Stimulated activated CD4-positive, alpha-beta T cell treated with anti-CD3 and anti-CD28 coated beads, Interleukin-1b, Interleukin-23, amount 100 ng/mL, for 24 hours (primary cell): ENCODE measurements at places on chromosomes 6 and 20.

DNA sequence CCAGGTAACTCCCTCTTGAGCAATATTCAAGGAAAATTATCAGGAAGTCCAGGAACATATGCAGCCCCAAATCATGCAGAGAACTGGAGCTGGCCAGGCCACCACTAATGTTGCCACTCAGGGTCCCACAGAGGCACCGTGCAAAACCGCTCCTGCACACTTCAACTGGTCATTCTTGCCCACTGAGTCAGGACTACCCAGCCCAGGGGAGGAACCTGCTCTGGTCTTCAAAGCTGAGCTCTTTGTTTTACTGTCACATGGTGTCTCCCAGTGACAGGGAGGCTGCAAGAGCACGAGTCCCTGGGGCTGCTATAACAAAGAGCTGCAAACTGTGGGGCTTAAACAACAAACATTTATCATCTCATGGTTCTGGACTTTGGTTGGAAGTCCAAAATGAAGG, 336.0 kb upstream of the PRDM1 start:
- no peak for DNase-seq

GRCh38 chr6:167691533-167692312, 135.0 kb upstream of the AFDN start:
- DNase-seq = no peak

DNA sequence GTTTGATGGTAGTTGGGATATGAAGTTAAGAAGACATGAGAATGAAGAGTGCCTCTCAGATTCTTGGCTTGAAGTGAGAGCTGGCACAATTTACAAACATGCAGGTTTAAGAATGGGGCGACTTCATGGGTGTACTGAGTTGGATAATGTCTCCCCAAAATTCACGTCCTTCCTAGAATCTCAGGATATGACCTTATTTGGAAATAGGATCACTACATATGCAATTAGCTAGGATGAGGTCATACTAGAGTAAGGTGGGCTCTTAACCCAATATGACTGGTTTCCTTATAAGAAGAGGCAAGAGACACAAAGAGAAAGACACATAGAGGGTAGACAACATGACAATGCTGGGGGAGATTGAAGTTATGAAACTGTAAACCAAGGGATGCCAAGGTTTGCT, 5.2 kb downstream of the PKIB start:
- no peak for DNase-seq

GRCh38 chr20:43767686-43768474, 41.1 kb upstream of the GTSF1L start:
- DNase-seq = no peak

DNA sequence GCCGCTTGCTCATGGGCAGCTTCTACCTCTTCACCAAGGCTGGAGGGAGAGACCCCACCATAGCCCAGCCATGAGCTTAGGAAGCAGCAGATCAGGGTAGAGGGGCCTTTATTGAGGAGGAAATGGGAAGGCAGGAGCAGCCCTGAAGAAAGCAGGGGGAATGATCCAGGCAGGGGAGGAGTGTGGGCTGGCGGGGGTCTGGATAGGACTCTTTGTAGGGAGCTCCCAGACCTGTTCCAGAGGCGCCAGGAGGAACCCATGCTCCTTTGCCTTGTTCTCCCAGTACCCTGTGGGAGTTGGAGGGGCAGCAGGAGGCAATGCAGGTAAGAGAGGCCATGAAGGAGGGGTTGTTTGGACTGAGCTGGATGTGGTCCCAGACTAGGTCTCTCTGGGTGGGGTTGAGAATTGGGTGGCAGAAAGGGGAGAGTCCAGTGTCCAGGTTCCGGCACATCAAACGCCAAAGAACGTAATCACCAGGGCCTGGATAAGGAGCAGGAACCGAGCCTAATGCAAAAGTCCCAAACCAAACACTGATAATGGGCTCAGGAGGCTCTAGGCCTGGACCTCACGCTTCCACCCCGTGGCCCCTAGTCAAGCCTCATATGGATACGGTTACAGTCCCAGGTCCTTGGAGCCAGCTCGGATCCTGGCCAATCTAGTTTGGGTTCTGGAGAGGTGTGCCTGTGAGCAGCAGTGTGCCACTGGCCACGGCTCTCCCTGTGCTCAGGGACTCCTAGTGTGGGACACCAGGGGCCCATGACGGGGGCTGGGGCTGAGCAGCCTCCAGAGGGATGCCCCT, 12.1 kb upstream of the PGC start:
- no peak for DNase-seq

GRCh38 chr6:101397199-101397598, 3.7 kb downstream of the GRIK2 start:
- DNase-seq = no peak

GRCh38 chr6:35354361-35355135, 12.2 kb downstream of the PPARD start:
- no peak for DNase-seq

GRCh38 chr6:109187399-109188114, 92.2 kb downstream of the CEP57L1 start:
- DNase-seq = peak; percentile 23

DNA sequence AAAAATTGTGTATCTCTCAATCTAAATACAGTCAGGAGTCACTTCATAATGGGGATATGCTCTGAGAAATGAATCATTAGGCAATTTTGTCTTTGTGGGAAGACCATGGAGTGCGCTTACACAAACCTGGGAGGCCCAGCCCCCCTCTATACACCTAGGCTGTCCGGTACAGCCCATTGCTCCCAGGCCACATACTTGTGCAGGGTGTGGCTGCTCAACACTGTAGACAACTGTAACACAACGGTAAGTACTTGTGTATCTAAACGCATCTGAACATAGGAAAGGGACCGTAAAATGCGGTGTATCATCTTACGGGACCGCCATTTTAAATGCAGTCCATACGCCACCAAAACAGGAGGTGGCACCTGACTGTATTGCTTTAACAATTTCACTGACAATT, 58.0 kb upstream of the FRMD1 start:
- DNase-seq = no peak

DNA sequence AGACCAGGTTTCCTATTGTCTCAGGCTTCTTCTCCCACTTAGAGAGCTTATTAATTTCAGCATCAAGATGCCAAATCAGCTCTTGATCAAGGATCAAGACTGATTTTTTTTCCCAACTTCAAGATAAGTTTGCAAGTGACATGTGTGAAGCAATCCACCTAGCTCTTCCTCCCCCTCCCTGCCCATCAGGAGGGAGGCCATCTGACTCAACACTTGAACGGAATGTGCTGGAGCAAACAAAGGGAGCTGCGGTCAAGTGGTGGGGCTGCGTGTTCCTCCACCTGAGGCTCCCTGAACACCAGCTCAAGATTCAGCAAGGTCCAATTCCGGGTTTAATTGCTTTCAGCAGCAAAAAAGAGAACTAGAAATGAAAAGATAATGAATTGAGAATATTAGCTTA, 38.7 kb downstream of the TTI1 start:
- DNase-seq = no peak

DNA sequence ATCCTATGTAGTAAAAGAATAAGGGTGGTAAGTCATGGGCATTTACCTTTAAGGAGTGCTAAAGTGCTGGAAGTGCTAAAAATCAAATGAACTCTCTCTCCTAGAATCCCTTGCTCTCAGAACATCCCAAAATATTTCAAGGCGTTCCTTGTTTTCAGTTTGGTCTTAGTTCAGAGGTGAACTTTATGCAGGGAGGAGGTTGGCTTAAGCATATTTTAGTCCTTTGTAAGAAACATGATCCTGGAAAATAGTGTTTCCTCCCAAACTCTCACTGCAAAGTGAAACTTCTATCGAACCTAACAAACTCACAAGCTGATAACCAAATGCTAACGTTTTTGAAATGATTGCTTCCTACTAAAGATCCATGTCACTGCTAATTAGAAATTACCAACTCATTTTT, 231.4 kb downstream of the FOXC1 start:
- no peak for DNase-seq

DNA sequence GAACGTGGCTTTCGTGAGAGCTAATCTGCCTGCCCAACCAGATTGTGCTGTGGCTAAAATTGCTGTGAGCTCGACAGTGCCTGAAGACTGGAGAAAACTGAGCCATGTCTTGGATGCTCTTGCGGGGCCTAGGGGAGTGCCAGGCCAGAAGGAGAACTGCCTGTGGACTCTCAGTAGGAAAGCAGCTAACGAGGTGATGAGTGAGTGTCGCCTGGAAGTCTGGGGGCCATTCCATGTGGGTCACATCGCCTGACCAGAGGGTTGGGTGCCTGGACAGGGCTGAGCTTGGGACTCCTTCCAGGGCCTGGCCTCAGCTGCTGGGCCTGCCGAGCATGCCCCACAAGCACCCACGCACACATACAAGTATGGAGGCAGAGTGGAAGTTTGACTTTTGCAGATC, 166.5 kb downstream of the VEGFA start:
- DNase-seq = no peak

GRCh38 chr6:81376745-81377144, 375.7 kb downstream of the TENT5A start:
- no peak for DNase-seq

- DNase-seq = no peak
Measured at GRCh38 chr6:41426888-41427641, 91.7 kb downstream of the NCR2 start.

- DNase-seq = no peak
Measured at GRCh38 chr6:64681416-64682160, 1025.4 kb downstream of the EYS start.

- no peak for DNase-seq
Measured at GRCh38 chr6:106477790-106478189, 117.3 kb downstream of the CRYBG1 start.

DNA sequence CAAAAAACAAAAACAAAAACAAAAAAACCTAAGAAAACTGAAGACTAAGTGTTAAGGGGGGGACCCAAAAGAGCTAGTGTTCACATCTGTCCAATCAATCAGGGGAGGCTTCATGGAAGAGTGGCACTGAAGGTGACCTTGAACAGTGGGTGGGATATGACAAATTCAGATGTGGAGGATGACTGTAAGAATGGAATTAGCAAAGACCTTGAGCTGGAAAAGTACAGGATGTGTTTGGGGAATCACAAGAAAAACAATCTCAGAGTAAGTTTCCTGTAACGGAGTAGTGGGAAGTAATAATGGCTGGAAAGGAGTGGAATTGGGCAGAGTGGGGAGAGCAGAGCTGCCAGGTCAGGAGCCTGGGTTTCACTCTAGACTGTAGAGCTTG, 2.9 kb upstream of the IER3 start:
- DNase-seq = no peak

DNA sequence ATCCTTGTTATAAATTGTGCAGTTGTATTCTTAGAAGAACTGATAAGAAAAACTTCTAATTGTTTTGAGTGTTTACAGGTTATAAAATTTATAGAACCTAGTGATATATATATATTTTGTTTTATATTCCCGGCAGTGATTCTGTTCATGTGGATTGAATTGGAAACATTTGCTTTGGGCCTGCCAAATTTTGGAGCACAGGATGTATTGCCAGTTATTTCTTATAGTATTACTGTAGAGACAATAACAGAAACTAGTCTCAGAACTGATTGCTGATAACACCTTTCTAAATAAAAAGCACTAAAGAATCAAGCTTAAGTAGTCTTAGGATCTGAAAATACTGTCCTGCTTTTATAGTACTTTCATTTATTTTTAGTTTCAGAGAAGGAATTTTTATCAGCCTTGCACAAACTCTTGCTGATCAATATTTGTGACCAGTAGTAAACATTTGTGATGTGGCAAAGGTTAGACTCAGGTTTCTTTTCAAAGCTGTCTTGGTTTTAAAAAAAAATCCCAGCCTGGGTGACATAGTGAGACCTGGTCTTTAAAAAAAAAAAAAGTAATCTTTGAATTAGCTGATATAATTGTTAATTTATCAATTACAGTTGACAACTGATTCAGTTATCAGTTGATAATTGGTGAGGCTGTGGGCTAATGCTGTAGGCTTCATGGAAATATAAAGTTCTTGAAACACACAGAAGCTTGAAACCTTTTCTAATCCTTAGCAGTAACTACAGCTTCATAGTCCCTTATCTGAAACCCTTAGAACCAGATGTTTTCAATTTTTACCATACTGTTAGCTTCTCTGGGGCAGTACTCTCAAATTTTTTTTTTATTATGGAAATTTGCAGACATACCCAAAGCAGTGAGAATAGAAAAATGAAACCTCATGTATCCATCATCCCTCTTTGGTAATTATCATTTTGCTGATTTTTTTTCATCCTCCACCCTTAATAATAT, 42.4 kb downstream of the RNGTT start:
- no peak for DNase-seq

DNA sequence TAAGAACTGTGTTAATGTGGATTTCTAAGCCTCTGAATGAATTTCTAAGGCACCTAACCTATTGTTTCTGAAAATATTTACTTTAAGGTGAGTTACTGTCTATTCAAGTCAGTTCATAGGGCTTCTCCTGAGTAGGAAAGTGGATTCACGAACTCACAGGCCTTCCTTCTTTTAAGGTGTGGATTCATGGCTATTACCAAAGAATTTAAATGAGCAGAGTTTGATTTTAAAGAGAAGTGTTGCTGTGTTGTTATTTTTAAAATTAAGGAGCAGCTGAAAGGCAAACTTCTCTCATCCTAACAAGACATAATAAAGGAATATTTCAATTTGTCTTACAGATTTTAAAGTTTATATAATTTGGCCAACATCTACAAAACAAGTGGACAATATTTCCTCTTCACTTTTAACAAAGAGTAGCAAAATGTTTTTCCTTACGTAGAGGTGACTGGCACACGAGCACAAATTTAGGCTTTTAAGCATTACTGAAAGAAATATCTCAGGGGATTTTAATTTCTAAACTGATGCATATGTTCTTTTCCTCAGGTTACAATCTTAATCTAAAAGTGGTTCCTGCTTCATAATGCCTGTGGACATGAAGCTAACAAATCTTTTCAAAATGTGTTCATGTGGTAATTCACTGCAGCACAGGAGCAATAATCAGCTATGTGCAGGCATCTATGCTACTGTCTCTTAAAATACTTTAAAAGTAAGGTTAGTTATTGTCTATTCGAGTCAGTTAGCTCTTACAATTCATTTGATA, 602 bp upstream of the TSPYL4 start:
- no peak for DNase-seq

DNA sequence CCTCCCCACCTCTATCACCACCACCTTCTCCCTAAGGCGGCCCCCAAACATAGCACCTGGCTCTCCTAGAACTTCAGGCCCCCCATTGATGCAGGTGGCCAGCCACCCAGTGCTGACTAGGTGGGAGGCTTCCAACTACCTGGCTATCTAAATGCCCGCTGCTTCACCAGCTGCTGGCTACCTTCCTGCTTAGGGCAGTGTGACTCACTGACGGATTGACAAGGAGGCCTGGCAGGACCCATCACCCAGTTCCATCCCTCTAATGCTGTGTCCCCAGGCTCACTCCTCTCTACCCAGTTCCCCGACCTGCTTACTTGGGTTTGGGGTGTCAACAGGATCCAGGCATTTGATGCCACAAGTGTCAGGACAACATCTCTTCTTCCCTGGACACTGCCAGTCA, 1.1 kb downstream of the SLPI start:
- no peak for DNase-seq

GRCh38 chr6:111732390-111732789, 126.7 kb upstream of the TRAF3IP2 start:
- no peak for DNase-seq

GRCh38 chr6:148258868-148259267, 83.8 kb upstream of the SASH1 start:
- DNase-seq = no peak

GRCh38 chr6:169862043-169862891, 110.8 kb downstream of the ERMARD start:
- no peak for DNase-seq
